ENCODE measurements at places on chromosomes 2 and 18.
A peak's percentile ranks its signal among the peaks of the same experiment; 100 is the strongest.

DNA sequence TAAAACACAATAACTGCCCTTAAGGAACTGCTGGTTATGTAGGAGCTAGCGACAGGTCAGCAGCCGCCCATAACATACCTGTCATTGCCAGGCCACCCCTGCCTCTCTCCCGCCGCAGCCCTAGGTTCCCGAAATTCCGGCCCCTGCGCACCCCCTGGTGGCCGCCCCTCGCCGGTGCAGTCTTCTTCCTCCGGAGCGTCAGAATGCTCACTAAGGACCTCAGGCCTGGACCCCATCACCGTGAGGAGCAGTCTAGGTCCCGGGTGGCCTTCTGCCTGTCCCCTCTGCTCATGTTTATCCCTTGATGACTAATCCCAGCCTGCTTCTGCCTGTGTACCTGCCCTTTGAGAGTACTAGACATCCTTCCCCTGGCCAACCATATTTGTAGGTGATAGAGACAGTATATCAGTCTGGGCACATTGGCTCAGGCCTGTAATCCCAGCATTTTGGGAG, 115.7 kb upstream of the SLC1A4 start:
- no peak for DNase-seq

- no peak for DNase-seq
Observed at GRCh38 chr2:69119104-69119894, 106.3 kb downstream of the ANTXR1 start.

DNA sequence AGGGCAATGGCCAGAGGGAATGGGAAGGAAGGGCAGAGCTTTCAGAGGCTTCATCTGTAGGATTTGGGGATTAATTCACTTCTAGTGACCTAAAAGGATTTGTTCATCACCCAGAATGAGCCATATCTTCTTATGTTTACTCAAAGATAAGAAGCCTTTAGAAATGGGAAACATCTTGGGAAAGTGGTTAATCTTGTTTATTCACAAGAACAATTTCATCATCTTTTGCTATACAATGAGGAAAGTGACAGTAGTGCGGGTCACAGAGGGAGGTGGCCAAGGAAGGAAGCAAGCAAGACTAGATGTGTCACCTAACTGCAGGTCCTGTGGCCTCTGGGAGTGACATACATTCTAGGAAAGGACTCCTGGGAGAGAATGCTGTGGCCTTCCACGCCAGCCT, 140.4 kb upstream of the ALPP start:
- DNase-seq = no peak

GRCh38 chr2:72864500-72864899, 22.7 kb upstream of the SPR start:
- no peak for DNase-seq

- DNase-seq = no peak
Observed at GRCh38 chr2:136373841-136374240, 255.9 kb upstream of the CXCR4 start.

GRCh38 chr2:182503886-182504285, 77.0 kb upstream of the PDE1A start:
- DNase-seq = no peak

GRCh38 chr2:15729709-15730544, 138.3 kb downstream of the DDX1 start:
- DNase-seq = no peak

GRCh38 chr18:76619261-76619620, 124.2 kb upstream of the ZNF516 start:
- no peak for DNase-seq

GRCh38 chr18:35091841-35092240, 50.6 kb downstream of the MAPRE2 start:
- no peak for DNase-seq

DNA sequence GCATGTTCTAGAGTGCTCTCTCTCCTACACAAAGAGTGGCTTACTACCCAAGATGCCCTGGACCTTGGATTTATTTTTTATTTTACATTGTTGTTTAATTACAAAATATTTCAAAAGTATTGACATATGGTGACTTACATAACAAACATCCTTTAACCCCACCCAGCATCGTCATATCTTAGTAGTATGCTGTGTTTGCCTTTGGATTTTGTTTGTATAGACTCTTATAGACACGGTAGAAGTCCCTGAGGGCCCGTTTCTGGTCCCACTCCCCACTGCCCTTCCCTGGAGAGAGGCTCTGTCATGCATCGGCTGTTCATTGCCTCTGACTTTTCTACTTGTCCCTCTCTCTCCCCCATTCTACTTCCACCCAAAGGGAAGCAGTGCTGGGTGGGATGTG, 112.0 kb downstream of the ZBTB7C start:
- DNase-seq = no peak

GRCh38 chr18:32072321-32072720, 19.4 kb upstream of the RNF138 start:
- no peak for DNase-seq

- DNase-seq = no peak
Observed at GRCh38 chr2:217795706-217796465, 206.9 kb downstream of the TNS1 start.

GRCh38 chr2:174485788-174486562, 854 bp downstream of the GPR155 start:
- no peak for DNase-seq

- DNase-seq = no peak
Observed at GRCh38 chr2:99613980-99614379, 124.2 kb upstream of the REV1 start.

DNA sequence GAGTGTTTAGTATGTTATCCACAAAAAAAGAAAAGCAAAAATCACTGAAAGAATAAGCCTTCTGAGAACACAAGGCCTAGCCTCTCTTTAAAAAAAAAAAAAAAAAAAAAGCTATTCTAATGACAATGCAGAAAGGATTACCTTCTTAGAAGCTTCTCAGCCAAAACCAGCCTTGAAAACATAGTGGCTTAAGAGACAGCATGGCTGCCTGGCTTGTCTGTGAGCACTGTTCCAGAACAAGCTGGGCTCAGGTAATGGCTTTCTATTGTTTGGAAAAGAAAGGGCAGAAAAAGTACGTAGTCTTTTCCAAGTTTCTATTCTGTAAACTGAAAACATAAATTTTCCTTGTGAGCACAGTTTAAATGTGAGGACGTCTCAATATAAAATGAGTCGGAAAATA, 119.5 kb downstream of the MAP3K20 start:
- no peak for DNase-seq

DNA sequence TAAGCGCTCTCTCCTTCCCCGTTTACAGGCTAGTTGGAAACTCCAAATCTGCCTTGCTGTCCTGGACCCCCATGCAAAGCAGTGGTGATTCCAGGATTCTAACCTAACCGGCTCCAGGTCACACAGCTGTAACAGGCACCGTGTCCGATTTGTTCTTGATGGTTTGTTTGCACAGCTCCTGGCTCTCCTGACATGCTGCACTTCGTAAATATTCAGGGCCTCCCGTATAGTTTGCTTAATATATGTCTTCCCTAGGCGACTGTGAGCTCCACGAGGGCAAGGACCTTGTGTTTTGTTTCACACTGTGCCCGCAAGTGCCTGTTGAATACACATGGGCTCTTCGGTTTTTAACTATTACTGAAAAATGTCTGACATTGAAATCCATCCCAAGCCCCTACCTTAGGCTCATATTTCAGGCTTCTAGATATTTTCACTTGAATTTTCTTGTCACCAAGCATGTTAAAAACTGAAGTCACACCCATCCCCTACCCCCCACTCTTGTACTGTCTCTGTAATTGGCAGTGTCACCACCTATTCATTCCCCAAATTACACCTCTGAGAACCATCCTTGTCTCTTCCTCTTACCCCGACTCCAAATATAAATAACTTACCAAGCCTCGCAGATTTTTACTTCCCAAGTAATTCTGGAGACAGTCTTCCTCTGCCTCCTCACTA, 1.0 kb upstream of the PUM2 start:
- DNase-seq = no peak

GRCh38 chr2:165864296-165864695, 70.2 kb upstream of the GALNT3 start:
- no peak for DNase-seq

- peak; percentile 37 for DNase-seq
Observed at GRCh38 chr2:7016148-7016547, 98.9 kb downstream of the RNF144A start.

DNA sequence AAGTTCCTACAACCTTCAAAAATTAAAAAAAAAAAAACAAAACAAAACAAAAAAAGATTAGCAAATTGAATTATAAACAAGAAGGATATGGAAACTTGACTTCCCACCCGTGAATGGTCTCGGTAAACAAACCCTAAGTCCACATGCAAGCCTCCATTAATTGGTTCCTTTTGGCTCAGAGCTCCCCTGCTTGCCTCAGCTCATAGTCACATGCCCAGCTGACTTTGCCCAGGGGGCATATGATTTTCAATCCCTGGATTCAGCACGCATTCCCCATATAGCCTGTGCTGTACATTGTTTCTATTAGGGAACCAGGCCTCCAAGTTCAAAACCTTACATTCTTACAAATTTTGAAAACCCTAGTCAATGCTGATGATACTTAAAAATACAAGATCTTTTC, 95.0 kb downstream of the PID1 start:
- peak; percentile 30 for DNase-seq

DNA sequence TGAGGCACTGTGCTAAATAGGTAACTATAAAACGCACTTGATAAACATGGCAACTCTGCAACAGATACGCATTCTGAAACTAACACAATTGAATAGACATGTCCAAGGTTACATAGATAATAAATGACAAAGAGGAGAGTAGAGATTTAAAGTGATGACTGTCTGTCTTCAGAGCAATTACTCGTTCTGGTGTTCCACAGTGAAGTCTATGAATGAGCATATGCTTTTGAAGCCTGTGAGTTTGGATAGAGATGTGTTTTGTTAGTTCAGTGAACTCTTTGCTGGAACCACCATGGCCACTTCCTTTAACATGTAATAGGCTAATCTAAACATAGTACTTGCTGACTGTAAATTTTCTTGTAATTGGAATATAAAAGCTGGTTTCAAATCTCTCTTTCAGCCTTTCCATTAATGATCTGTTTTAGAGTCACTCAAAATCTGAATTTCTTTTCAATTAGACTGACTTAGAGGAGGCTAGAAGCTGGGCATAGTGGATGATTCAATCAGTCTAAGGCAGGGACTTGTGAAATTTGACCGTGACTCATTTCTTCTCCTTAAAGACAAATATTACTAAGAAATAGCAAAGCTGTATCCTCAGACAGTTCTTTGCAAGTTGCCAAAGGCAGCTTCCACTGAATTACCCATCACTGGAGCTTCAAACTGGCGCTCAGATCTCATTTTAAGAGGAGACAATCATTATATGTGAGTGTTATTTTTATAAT, 1130.1 kb upstream of the CELF4 start:
- no peak for DNase-seq

DNA sequence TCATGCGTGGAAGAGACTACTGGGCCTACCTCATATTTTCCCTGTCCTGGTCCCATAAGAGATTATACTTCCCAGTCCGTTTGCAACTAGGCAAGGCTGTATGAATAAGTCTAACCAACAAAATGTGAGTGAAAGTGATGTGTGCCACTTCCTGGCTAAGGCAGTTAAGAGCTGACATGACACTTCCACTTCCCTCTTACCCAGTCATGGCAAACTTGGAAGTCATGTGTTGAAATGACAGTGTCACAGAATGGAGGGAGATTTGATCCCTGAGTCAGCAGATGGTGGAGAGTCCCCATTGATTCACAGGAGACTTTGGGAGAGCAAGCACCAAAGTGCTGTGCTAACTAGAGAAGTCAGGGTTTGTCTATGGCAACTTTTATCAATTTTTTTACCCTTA, 36.4 kb downstream of the TACR1 start:
- DNase-seq = no peak

GRCh38 chr2:84786601-84787000, 94.3 kb downstream of the TRABD2A start:
- DNase-seq = no peak

DNA sequence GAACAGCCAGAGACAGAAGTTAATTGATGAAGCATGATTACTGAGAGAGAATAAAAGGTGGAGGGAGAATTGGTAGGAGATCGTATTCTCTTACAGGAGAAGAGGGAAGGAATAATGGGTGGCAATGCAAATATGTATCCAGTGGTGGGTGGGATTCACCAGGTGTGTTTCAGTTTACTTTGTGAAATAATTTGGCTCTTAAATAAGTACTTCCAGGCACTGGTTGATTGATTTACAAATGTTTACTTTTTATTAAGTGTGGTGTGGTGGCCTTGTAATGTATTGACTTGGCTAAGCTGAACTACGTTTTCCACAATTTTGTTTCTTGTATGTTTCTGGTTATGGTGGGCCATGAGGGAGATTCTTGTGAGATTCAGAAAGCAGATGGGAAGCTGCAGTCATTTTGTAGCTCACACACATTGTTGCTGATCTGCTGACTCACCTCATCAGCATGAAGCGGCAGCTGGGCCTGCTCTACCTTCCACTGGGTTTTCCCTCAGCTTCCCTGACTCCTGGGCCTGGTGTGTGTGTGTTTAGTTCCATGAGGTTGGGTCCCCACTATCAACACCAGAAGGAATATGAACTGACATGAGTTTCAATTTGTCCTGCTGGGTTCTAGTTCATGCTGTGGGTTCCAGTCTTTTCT, 32.6 kb downstream of the MYL12B start:
- DNase-seq = no peak

DNA sequence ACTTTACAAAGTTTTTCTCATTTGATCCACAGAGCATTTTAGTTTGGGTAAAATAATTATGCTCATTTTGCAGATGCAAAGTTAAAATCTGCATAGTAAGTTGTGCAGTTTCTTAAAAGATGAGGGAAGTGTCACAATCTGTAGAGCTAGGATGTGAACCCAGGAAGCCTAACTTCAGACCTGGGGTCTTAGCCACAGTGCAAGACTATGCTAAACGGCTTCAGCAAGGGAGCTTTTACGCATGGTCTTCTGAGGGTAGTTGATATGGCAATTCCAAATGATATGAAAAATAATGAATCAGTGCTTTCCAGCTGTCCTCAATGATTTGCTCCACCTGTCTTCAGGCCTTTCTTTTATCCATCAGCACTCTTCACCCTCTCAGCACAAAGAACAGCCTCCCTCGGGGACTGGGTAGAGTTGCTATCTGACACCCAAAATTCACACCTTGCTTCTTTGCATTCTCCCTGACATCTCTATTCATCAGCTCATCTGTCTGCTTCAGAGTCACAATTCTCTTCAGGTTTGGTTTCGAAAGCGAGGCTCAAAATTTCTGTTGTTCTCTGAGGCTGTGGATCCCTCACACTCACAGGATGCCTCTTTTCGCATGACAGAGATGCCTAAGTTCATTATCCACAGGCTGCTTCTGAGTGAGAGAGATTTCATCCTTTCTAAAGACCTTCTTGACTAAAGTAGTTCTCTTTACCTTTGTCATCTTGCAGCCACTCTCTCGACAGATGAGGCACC, 302.5 kb downstream of the NRXN1 start:
- DNase-seq = no peak
